Neural cell (in vitro differentiated cells): ENCODE measurements at places on chromosomes 5 and 9. TPM values are rescaled to one million over a fixed set of nuclear protein-coding genes. Genes with fewer than 3 reads are reported as not detected.

POC5 gene
- 36.1 and 36.4 TPM in 2 replicates for polyA plus RNA-seq

FRRS1L gene
- 20.4 and 24.6 TPM in 2 replicates for polyA plus RNA-seq

IL9 gene
- polyA plus RNA-seq: not detected in 2 replicates

GPX3 gene
- polyA plus RNA-seq: 4.0 and 5.1 TPM in 2 replicates

TRIO gene
- polyA plus RNA-seq: 168 and 178 TPM in 2 replicates

BNC2 gene
- 1.2 and 1.3 TPM in 2 replicates for polyA plus RNA-seq

MRPL50 gene
- polyA plus RNA-seq: 26.6 and 35.2 TPM in 2 replicates

BHMT2 gene
- polyA plus RNA-seq: not detected in 2 replicates

PCYOX1L gene
- 19.5 and 21.1 TPM in 2 replicates for polyA plus RNA-seq

PPP2R2B gene
- 246 and 250 TPM in 2 replicates for polyA plus RNA-seq

QRFP gene
- polyA plus RNA-seq: not detected in 2 replicates

OBP2B gene
- not detected in 2 replicates for polyA plus RNA-seq

DMGDH gene
- polyA plus RNA-seq: 0.70 and 0.93 TPM in 2 replicates

PCDHA9 gene
- polyA plus RNA-seq: 0.56 and 0.88 TPM in 2 replicates

SLC22A5 gene
- 5.2 and 5.5 TPM in 2 replicates for polyA plus RNA-seq

C5orf52 gene
- not detected in 2 replicates for polyA plus RNA-seq

SYK gene
- polyA plus RNA-seq: not detected in 2 replicates

SLC22A4 gene
- polyA plus RNA-seq: 1.0 and 2.0 TPM in 2 replicates

SOHLH1 gene
- not detected in 2 replicates for polyA plus RNA-seq
